ENCODE measurements at places on chromosomes 6 and 20.

- no peak for DNase-seq
Observed at GRCh38 chr20:56163806-56164205, 84.7 kb upstream of the MC3R start.

- no peak for DNase-seq
Observed at GRCh38 chr20:14049111-14049510, 53.8 kb downstream of the MACROD2 start.

DNA sequence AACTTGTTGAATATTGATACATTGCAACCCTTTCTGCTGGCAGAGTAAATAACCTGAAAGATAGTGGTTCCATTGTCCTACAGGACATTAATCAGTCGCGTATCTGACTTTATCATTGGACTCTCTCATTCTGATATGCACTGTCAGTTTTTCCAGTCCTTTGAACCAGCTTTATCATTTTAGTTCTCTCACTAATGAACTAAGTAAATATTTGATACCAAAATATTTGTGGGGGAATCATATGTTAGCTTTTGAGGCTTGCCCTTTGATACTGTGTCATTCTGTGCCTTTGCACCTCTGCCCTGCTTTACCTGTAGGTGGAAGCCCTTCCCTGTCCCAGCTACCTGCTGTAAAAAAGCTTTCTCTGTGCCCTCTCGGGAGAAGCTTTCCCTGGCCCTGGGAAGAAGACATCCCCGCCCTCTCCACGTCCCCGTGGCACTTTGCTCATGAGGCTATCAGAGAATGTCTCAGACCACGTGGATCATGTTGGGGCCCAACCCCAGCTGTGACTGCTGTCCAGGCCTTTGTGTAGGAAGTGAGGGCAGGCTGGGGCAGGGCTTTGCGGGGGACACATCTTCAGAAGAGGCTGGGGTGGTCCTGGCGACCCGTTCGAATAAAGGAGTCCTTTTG, 117.8 kb upstream of the NXT1 start:
- DNase-seq, result no peak

GRCh38 chr20:19993958-19994669, 23.0 kb upstream of the NAA20 start:
- no peak for DNase-seq
